ENCODE measurements at places on chromosomes 5 and 9.
A peak's percentile ranks its signal among the peaks of the same experiment; 100 is the strongest.

DNA sequence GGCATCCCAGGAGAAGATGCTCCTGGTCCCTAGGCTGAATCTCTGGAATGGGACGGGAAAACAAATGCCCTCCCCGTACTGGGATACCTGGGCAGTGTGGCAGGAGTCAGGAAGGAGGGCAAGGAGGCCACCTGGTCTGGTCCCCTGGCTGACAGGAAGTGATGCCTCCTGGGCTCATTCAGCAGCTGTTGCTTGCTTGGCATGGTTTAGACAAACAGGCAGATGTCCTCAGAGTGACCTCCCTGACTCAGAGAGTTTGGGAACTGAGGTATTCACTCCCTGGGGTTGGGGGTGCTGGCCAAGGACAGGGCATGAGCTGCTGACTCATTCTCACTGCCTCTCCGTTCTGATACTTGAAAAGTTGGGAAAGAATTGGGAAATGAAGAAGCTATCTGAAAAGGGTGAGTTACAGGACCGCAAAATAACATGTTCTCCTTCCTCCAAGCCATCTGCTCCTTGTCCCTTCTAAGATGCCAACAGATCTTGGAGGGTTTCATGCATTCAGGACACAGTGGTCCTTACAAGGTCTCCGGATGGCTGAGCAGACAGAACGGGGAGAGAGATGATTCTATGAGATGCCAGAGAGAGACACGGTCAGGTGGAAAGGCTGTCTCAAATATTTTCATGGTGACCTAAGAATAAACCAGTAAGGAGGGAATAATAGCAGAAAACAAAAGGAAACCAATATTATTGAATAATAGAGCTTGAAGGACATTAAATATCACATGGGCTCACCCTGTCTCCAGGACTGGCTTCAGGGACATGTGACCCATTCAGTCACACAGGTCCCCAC lies 534.5 kb downstream of the BNC2 start:
- no peak for DNase-seq

GRCh38 chr5:8577792-8578191 lies 708.8 kb downstream of the MTRR start:
- no peak for DNase-seq

- DNase-seq = no peak
Measured at GRCh38 chr5:22539762-22540161, 313.4 kb downstream of the CDH12 start.

GRCh38 chr5:148748702-148749392 lies 77.6 kb upstream of the ADRB2 start:
- DNase-seq = no peak

DNA sequence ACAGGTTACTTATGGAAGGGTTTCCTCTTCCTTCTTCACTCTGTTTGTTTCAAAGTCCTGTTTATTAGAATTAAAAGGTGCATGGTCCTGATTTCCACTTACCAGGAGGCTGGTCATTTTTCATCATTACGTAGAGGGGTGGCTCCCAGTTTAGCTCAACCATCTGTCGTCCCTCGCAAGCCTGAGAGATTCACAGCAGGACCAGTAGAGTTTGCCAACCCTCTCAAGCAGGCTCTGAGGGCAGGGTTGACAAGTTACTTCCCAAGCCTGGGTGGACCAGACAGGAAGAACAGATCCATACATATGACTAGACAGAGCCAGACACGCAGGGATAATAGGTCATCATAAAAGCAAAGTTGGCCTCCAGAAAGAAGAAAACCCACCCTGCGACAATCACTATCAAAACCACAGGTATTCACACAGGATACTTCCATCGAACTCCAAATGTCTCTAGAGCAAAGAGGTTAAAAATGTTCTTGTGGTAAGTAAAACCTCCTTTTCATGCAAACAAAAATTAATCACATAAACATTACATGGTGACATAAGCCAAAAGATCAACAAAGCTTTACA lies 151.9 kb downstream of the ELAVL2 start:
- peak; percentile 62 for DNase-seq

GRCh38 chr9:12718482-12719026 lies 25.4 kb downstream of the TYRP1 start:
- peak; percentile 98 for DNase-seq

GRCh38 chr5:884345-885126 lies 8.1 kb downstream of the BRD9 start:
- DNase-seq = no peak
